CD4-positive, alpha-beta T cell treated with Interleukin-15 for 1 hour (primary cell): ENCODE measurements at places on chromosomes 12 and 14.

GRCh38 chr12:131921866-131922769 is 7.0 kb upstream of the PUS1 start:
- no peak for DNase-seq

- DNase-seq = no peak
Observed at GRCh38 chr12:124893792-124894516, 20.5 kb downstream of the UBC start.

GRCh38 chr14:31895646-31896045 is 181.5 kb upstream of the ARHGAP5 start:
- DNase-seq = no peak

DNA sequence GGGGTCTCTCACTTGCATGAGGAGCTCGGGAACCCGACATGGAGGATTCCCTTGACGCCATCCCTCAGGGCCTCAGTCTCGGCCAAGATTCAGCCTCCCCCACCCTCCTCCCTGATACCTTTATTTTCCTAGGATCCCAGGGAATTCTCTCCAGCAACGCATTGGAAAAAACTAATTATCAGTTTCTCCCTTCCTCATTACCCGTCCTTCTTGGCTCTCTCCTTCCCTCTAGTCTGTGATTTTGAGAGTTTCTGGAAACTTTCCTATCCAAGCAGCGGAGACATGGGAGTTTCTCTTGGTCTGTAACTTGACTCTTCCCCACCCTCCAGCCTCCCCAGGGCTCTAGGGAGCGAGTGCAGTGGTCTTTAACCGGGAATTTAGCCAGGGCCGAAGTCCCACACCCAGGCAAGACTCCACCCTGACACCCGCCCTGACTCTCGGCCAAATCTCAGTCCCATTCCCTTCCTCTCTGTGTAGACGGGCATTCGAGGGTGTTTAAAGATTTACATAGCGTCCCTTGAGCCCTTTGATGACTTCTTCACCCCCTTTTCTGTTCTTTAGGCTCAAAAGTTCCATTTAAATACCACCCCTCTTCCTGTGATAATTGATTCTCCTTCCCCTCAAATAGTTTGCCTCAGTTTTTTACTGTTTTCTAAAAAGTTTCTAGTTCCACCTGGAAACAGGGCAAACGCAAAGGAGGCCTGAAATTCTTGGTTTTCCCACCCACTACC is 6.7 kb downstream of the HOXC5 start:
- DNase-seq = no peak

GRCh38 chr12:28050606-28051005 is 78.1 kb upstream of the PTHLH start:
- DNase-seq = no peak

DNA sequence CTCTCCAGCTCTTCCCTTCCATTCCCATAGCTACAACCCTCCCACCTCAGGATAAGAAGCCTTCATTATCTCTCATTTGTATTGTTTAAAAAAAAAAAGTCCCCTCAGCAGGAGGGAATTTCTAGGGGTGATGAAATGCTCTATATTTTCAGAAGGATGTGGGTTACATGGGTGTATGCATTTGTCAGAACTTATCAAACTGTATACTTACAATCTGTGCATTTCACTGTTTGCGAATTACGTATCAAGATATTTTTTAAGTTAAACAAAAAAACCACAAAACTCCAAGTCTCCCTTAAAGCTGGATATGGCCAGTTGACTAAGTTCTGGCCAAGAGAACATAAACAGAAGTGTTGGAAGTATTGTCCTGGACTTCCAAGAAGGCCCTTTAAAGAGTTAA is 2.0 kb upstream of the FKBP11 start:
- DNase-seq = no peak

- DNase-seq = no peak
Observed at GRCh38 chr14:99745307-99745951, 47.8 kb upstream of the EML1 start.

DNA sequence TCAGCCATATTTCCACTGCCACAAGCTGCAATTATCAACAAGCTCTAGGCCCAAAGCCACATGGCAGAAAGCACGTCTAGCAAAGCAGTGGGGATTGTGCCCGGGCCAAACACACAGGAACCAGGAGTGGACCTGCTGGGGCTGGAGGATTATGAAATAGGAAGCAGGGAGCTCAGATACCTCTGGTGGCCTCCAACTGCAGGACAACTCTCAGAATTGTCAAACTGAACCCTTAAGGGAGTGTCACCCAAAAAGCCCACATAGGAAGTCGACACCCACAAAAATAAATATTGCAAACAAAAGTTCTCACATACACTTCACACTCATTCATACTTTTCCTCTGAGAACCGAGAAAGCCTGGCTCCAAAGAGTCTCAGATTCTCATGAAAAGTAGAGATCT is 26.1 kb downstream of the KCTD10 start:
- no peak for DNase-seq

GRCh38 chr12:47707905-47708543 is 2.2 kb upstream of the RPAP3 start:
- no peak for DNase-seq
